ENCODE measurements at places on chromosomes 3 and 15.
A peak's percentile ranks its signal among the peaks of the same experiment; 100 is the strongest.

- DNase-seq, result no peak
Measured at GRCh38 chr3:24167429-24167828, 222.3 kb downstream of the NR1D2 start.

- no peak for DNase-seq
Measured at GRCh38 chr3:26752466-26752865, 129.9 kb downstream of the LRRC3B start.

DNA sequence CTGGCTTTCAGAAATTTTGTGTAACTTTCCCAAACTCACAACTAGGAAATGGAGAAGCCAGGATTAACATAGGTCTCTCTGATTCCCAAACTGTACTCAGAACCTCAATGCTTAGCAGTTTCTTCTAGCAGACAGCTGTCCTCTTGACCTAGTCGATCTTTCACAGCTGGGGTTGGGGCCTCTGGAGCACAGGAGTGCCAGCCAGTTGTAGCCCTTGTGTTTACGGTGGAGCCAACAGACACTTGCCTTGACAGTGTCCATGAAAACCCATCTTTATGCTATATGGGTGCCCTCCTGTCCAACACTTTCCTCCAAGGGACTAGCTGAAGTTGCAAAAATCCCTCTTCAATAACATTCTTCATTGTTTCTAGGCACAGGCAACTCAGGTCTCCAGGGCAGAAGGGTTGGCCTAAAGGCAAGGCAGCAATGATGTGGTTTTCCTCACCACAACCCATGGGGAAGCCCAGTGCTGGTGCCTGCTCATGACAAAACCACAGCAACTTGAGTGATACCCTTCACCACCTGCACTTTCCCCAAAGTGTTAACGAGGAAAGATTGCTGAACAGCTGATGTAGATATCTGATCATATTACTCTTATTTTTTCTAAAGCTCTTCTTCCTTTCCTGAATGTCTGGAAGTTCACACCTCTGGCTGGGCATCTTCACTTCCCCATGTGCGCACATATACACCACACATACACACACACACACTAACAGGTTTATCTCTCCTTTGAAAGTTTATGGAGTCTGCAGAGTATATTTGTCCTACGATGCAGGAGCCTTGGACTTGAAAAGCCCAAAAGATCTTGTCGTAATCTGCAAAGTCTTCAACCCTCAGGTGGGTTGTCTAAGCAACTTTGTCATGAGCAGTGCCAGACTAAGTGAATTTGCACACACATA lies 11.0 kb upstream of the KNG1 start:
- peak; percentile 70 for DNase-seq

DNA sequence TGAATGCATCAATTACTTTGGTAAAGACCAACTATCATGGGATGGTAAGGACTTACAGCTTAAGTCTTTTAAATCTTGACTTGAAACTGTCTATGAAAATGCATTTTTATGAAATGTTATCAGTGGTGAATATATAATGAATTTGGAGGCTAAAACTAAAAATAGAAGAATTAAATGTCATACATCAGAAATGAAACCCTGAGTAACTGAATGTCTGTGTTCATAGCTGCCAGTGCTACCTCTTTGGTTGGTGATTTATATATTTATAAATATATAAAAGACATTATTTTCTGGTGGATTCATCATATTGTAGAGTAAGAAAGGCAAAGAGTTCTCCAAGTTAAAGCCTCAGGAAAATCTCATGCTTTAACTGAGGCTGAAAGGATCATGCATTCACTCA lies 12.2 kb downstream of the SLC12A6 start:
- DNase-seq, result no peak

DNA sequence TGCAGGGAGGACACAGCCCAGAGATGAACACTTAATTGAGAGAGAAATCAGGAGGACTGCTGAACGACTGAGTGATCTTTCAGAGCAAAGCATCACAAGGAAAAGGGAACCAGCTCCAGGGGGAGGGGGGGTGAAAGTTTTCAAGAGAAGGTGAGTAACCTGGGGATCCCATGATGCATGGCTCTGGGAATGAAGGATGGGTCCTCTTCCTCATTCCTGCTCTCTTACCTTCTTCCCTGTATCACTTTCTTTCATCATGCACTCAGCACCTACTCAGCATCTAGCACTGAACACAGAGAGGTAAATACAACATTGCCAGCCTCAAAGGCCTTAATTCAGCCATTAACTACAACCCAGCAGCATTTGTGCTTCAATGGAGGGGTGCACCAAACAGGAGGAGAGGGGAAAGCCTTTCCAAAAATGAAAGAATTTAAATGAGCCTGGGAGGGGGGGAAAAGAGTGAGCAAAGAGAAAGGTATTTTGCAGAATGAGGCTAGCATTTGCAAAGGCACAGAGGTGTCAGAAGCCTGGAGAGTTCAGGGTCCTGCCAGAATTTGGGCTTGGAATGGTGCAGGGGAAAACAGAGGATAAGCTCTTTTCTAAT lies 427.4 kb downstream of the FOXP1 start:
- no peak for DNase-seq

- DNase-seq, result no peak
Measured at GRCh38 chr3:162130582-162130981, 634.0 kb downstream of the OTOL1 start.

- no peak for DNase-seq
Measured at GRCh38 chr3:86937306-86937791, 53.6 kb downstream of the VGLL3 start.

DNA sequence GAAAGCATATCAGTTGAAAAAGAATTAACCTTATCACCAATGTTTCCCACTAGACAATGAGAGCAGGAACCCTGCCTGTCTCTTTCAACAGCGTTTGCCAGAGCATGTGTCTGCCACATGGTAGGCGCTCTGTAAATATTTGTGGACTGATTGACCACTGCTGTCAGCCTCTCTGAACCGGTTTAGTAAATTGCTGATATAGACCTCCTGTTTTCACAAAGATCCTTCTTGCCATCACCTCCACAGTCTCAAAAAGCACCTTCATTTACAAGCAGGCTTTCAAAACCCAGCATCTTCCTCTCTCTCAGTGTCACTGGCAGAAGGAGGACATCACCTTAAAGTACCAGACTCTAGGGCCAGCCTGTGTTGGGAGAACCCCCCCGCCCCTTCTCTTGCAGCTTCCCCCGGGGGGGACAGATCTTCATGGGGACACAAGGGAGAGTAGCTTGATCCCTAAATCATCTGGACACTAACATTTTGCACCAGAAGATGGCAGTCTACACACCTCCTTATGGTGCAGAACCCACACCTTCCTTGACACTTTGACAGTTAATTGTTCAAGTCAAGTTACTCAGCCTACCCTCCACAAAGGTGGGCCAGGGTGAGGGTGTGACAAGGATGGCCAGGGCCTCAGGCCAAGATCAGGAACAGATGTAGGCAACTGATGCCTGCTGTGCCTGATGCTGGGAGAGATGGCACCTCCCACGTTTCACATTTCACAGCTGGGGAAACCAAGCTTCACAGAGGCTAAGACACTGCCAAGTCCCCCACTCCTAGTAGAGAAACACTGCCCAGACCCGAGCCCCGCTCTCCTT lies 37.8 kb upstream of the USP3 start:
- peak; percentile 50 for DNase-seq

GRCh38 chr3:89440386-89440785 lies 333.0 kb downstream of the EPHA3 start:
- DNase-seq, result no peak

DNA sequence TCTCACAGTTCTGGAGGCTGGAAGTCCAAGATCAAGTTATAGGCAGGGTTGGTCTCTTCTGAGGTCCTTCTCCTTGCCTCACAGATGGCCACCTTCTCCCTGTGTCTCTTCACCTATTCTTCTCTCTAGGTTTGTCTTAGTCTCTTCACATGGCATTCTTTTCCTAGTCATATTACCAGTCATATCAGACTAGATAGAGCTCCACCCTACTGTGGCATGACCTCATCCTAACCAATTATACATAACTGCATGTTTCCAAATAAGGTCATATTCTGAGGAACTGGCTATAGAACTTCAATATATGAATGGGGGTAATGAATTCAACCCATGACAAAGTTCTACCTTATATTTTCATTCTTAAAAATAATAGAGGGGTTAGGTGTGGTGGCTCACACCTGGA lies 196.4 kb upstream of the UBE3A start:
- DNase-seq, result no peak

DNA sequence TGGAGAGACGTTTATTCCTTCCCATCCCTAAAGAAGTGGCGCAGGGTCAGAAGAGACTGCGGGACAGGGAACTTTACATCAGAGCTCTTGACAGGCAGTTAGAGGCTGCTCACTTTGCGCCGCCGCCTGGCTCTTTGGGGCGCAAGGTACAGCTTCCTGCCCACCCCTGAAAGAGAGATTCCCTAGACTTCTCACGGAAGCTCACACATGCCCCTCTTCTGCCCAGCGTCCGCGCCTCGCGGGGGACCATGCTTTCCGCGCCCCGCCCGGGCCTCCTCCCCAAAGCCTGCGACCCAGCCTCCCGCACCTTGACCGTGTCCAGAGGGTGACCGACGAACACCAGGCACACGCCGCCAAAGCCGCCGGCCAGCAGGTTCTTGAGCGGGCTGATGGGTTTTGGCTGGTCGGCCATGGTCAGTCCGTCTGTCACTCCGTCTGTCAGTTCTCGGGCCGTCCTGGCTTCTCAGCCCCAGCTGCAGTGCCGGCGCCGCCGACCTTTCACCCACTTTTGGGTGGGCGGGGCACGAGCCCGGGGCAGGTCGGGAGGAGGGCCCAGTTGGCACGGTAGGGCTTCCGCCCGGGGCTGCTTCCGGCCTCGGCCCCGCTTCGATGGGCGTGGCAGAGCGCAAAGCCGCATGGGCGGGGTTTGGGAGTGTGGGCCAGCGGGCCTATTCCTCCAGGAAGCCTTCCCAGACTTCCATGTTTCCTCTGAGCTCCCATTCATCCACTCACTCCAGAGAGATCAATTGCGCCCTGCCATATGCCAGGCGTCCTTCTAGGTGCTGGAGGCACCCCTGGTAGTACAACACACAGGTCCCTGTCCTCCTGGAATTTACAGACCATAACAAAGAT lies at the start of gene SLC25A20:
Gene SLC25A20, minus strand, starts transcription at position 500 of the 852 bp plus-strand sequence. Its CDS starts 88 bp downstream, at position 412.
- DNase-seq, result peak; percentile 89

GRCh38 chr3:52124766-52125165 lies 29.5 kb downstream of the POC1A start:
- DNase-seq, result no peak

DNA sequence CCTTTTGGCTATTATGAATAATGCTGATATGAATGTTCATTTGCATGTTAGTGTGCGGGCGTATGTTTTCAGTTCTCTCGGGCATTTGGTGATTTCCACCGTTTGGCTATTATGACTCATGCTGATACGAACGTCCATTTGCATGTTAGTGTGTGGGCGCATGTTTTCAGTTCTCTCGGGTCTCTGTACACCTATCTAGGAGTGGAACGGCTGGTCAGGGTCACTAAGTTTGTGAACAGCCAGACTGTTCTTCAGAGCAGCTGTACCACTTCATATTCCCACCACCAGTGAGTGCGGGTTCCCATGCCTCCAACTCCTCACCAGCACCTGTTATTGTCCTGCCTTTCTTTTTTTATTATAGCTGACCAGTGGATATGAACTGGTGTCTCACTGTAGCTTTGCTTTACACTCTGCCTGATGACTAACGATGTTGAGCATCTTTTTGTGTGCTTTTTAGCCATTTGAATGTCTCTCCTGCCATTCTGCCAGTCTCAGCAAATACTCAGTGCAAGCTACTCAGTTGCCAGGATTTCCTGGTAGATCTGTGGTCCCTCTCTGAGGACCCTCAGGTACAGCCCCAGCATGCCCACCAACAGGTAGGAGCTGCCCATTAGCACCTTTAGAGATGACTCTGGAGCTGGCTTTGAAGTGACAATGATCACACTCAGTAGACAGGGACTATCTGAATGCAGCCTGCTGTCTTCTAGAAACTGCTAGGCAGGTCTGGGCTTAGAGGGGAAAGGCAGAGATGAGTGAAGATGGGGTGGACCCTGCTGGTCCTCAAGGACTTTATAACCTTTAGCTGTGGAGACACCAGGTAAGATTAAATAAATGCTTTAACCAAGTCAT lies 141.1 kb downstream of the XXYLT1 start:
- DNase-seq, result no peak

GRCh38 chr3:54069961-54070360 lies 52.4 kb upstream of the CACNA2D3 start:
- DNase-seq, result no peak

DNA sequence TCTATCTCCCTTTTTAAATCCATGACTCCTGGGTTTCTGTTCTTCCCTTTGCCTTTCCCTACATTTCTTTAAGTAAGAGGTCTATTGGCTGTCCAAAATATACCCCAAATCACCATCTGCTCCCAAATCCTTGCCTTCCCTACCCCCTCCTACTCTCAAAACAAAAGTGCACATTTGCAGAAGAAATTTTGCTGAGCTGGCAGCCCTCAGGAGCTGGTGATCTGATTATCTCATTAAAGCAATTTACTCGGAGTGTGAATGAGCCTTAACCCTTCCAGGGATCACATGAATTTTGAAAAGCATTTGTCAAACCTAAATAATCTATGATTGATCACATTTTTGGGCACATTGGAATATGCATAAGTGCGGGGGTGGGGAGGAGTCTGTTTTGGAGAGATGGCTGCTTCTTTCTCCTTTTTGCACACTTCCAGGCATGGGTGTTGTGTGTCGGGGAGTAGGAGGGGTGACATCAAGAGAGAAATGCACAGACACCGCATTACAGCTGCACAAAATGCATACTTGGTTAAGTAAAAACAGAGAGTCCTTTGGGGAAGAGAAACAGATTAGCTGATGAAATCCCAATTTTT lies 892.6 kb downstream of the TUSC7 start:
- no peak for DNase-seq

GRCh38 chr3:10901296-10901945 lies 85.4 kb downstream of the SLC6A11 start:
- no peak for DNase-seq

DNA sequence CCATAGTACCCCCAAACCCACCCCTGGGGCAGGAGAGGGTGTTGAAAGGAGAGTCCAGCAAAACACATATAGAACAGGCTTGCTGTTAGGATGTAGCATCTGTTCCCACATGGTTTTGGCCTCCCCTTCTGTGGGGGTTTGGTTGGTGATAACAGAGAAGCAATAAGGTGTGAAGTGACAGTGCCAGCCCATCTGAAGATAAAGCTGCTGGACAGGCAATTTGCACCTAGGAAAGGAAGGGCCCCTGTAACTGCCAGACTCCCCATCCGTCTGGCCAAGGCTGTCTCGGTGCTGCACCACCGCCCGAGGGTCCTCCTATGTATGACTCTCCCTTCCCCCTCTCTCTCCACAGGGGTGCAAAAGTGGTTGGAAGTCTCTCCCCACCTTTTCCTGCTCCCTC lies 94.5 kb upstream of the OXTR start:
- no peak for DNase-seq

DNA sequence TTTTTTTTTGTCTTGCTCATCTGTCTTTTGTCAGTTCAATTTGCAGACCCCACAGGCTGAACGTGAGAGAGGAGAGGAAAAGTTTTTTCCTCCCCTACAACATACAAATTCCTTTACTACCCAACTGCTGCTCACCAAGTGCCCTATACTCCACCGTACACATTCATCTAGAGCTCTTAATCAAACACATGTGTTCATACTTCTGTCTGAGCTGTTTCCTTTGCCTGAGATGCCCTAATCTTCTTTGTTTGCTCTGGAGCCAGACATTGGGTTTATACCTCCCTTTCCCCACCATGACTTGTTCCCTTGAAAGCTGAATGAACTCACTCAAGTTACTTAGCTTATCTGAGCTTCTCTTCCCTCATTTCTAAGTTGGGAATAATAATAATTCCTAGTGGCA lies 122.7 kb upstream of the RASGRP1 start:
- no peak for DNase-seq
